ENCODE measurements at places on chromosomes 13 and 19.

DNA sequence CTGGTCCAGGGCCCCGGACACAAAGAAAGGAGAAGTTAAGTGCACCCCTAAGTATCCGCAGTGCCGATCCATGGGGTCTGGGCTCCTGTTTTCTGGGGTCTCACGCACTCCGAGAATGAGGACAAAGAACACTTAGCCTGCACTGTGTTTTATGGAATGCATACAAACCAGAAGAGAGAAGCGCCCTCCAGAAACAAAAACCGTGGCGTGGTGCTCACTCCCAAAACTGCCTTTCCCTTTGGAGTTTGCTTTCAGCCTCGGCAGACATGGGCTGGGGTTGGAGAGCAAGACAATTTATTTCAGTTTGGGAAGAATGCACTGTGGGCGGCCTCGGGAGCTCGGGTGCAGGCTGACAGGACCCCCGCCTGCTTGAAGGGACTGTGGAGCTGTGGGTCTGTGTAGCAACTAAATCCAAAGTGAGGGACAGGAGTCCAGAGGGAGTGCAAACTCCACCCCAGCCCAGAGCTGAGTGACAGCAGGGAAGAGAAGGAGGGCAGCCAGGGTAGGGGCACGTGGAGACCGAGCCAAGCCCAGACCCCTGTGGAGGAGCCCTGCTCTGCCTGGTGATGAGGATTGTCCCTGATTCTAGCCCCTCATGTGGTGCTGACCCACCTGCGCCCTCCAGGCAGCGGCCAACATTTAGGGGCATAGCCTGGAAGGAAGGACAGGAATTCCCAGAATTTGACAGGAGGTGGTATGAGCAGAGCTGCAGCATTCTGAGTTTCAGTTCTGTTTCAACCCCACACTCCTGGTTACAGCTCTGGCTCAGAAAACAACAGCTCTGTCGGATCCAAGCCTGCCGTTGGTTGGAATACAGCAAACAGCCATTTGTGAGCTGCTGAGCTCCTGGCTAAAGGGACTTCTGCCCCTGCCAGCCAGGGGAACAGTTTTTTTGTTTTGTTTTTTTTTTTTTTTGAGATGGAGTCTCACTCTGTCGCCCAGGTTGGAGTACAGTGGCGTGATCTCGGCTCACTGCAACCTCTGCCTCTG lies 37.8 kb upstream of the POP4 start:
- no peak for DNase-seq

DNA sequence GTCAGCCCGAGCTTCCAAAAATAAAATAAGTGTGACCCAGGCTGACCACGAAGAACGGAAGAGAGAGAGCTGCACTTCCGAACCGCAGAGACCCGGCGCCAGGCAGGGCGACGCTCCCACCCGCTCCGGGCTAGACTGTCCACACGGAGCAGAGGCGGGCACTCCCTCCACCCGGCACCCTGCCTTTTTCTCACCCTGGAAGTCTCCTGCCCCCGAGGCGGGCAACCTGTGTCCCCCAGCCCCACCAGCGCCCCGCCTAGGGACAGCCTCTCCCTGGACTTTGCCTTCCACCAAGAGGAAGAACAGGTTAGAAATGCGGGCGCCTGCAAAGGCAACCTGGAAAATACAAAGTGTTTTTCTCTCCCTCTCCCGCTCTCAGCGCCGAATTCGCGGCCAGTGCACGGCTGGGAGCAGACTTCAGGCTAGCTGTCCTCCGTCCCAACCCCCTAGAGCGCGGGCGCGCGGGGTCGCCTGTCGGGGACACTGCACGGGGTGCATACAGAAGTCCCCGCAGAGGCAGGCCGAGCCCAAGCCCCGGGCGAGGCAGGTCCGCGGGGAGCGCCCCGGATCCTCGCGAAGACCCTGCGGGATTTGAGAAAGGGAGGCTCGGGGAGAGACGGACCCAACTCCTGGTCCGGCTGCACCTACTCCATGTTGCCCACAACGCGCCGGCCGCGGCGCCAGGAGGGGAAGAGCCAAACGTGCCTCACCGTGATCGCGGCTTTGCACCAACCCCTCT lies 845 bp downstream of the SPRY2 start:
- no peak for DNase-seq

DNA sequence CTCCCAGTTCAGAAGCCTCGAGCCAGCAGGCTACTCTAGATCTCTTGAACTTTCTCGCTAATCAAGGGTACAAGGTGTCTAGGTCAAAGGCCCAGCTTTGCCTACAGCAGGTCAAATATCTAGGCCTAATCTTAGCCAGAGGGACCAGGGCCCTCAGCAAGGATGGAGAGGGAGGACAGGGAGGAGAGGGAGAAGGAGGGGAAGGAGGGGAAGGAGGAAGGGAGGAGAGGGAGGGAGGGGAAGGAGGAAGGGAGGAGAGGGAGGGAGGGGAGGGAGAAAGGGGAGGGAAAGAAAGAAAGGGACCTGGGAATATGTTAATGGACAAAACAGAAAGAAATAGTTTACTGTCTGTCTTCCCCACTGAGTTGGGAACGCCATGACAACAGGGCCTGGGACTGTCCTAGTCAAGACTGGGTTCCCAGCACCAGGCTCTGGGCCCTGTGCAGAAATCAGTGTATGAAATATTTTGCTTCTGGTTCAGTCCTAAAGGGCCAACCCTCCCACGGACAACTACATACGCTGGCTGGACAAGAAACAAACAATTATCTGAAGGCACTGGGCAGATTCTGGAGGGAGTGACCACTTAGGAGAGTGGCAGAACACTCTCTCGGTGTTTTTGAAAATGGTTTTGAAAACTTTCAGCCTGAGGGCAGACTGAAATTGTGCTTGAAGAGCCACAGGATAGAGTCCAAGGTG lies 4.6 kb downstream of the ECH1 start:
- DNase-seq: no peak

- no peak for DNase-seq
Measured at GRCh38 chr19:39030854-39031367, 1.4 kb downstream of the FBXO27 start.

DNA sequence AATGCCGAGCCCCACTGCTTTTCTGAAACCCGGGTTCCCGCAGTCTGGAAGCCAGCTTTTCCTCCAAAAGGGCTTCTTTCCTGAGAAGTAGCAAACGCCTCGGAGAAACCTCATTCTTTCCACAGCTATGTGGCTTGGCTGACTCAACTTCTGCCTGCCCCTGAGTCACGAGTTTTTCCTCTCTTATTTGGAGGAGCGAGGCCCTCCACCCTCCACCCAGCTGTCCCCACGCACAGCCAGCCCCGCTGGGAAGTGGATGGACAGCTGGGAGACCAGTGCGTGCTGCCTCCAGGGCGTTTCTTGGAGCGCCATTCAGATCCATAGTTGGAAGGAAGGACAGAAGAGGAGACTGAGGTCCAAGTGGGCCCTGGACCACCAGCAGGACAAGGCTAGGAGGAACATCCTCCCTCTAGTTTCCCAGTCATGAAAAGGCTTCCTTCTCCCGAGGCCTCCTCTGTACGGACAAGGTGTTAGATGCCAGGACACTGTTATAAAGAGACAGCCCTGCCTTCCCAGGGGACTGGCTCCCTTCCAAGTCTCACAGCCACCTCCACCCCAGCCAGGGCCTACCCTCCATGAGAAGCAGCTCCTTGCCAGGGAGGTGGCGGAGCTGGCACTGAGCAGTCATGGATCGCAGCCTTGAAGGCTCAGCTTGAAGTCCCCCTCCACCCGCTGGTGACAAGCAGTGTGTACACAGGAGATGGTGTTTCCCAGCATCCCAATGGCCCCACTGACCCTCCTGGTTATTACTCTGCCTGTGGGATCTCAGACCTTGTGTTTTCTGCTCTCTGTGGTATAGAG lies 2.5 kb upstream of the PLEKHF1 start:
- DNase-seq: peak; percentile 63

GRCh38 chr13:88014527-88014926 lies 343.4 kb downstream of the SLITRK5 start:
- DNase-seq: no peak

DNA sequence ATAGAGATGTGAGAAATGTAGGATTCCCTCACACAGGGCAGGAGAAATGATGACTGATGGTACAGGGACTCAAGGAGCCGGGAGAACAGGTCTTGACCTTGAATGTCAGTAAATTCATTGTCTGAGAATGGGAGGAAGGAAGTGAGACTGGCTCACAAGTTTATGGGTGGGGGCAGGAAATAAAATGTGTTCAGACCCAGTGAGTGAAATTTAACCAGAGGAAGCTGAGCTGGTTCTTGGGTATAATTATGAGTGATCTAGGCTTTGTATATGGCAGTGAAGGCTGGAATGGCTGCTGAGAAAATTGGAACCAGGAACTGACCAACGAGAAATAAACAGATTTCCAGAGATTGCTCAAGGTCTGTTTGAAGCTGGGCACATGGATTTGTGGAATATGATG lies 6.3 kb upstream of the IGSF23 start:
- DNase-seq: no peak

DNA sequence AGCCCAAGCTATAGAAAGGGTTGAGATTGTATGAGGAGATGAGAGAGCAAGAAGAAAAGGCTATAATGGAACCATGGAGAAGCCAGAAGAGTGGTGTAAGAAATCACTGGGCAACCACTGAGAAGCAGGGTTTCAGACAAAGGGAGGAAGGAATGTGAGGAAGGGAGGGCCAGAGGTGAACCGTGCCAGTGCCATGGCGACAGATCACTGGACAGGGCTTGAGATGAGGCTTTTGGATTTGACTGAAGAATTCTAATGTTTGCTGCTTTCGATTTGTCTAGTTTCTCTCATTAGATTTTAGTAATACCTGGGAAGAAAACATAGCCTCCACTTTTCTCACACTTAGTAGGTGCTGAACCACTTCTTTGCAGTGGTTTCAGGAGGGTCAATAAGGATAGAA lies 6.3 kb upstream of the GPR183 start:
- DNase-seq: no peak

DNA sequence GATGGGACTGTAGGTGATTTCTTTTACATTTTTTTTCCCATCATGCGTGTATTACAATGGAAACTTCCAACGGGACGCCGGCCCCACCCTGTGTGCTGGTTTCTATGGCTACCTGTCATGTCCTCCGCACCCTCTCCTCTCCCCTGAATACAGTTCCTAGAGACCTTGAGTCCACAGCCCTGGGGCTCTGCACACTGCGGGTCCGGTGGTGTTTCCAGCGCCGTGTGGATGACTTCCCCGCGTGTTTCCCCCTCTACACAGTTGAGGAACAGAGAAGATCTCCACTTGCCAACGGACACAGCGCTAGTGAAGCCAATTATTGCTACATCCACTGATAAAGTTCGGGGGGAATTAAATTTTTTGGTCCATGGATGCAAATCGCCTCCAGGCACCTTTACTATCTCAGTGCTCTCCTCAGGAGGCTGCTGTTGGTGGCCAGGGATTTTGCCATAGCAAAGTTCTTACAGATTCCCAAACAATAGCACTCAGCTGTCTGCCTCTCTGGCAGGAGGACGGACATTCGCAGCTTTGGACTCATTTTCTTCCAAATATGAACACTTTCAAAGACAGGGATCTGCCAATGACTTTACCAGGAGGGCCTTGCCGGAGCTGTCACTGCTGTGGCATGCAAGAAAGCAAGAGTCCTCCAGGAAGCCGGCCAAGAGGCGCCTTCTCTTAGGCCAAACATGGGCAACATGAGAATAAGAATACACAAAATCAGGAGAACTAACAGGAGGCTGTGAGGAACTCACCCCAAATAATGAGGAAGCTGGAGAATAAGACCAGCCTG lies 39.3 kb upstream of the GAS6 start:
- peak; percentile 73 for DNase-seq

- no peak for DNase-seq
Measured at GRCh38 chr13:31204592-31204991, 4.8 kb downstream of the B3GLCT start.

GRCh38 chr13:28313579-28313978 lies 175.2 kb downstream of the PAN3 start:
- no peak for DNase-seq

GRCh38 chr19:18919900-18920214 lies 342 bp downstream of the DDX49 start:
- no peak for DNase-seq

GRCh38 chr19:45191375-45191774 lies 12.8 kb downstream of the BLOC1S3 start:
- no peak for DNase-seq

DNA sequence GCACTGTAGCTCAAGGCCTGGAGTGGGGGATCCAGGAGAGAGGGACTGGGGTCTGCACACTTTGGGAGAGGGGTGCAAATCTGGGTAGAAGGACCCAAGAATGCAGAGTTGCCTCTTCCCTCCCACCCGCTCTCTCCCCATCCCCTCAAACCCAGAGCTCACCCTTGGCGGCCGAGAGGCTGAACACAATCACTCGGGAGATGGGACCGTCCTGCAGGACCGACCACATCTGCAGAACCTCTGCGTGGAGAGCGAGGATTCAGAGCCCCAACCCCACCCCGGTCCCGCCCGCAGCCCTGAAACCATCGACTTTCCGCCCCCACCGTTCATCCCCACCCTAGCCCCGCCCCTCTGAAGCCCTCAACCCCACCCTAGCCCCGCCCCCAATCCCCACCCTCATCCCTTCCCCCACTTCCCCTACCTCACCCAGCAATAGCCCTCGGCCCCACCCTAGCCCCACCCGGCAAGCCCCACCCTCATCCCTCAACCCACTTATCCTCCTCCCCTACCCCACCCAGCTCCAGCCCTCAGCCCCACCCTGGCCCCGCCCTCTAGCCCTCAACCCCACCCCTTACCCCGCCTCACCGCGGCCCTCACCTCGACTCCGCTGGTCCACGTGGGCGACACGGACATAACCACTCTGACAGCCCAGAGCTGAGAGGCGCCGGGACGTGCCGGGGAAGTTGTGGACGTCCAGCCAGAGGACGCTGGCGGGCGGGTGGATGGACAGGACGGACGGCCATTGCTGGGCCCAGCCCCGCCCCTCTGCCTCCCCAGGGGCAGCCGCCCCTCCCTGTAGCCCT lies 4.1 kb downstream of the KPTN start:
- no peak for DNase-seq

DNA sequence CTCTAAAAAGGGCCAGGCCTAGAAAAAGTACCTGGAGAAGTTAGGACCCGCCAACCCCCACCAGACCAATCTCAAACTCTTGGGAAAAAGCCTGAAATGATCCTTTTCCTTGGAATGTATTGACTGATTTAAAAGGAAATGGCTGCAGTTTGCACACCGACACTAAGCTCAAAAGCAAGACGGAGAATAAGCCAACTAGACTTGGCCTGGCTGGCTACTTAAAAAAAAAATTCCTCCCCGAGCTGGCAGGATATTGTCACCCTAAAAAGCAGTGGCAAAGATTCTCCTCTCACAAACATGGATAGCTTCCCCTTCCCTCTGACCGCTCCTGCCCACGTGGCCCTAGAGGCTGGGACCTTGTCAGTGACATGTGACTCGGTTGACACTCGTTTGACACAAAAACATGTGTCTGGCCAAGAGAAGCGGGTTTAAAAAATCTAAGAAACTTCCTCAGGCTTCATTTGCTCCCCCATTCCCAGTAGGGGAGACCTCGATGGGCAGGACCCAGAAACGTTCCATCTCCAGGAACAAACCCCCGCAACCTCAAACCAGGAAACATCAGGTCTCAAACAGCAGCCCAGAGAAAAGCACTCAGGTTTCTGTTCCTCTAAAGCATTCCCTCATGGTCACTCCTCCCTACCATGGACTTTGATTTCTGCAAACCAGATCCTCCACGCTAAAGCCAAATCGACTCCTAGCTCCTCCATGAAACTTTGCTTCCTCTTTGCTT lies 1.3 kb downstream of the RFX1 start:
- no peak for DNase-seq

All from AG04449 (cell line).